ENCODE measurements at places on chromosomes 1 and 21.

GRCh38 chr1:6130036-6130435 lies 50.1 kb downstream of the CHD5 start:
- no peak for DNase-seq

DNA sequence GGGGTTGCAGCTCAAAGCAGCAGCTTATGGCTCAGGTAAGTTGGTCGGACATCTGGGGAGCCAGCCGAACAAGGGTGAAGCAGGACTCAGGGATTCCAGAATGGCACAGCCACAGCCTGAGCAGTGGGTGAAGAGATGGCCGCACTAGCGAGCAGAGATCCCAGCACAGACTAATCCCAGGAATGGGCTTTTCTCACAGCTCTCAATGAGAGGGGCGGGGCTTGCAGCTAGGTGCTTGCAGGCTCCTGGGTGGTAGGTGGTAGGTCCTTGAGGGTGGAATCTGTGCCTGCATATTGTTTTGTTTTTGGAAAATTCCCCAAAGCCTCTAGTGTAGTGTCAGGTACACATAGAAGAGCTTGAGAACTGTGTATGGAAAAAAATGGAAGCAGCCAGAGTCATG lies 9.0 kb downstream of the KIAA0040 start:
- no peak for DNase-seq

DNA sequence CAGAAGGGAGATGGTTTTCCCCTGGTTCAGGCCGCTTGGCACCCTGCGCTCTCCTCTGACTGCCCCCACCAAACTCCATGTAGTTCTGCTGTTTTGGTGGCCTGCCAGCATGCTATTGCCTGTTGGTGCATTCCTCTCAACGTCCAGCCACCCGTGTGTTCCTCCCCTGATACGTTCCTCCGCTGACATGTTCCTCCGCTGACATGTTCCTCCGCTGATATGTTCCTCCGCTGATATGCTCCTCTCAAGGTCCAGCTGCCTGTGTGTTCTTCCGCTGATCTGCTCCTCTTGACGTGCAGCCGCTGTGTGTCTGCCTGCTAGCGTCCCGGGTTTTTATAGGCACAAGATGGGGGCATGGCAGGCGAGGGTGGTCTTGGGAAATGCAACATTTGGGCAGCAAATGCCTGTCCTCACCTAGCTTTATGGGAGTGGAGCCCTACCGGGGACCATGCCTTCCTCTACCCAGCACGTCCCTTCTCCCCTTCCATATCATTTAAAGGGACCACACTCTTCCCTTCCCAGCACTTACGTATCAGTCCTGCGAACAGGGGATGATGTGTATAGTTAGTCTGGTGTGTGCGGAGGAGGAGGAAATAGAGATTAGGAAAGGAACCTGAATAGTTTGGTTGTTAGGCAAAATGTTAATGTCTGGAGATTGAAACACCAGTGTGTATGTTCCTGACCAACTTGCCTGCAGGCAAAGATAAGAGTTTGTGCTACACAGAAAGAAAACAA lies 40.6 kb upstream of the PLA2G5 start:
- no peak for DNase-seq

GRCh38 chr1:59045636-59046035 lies 251.3 kb upstream of the FGGY start:
- no peak for DNase-seq

- no peak for DNase-seq
Observed at GRCh38 chr21:20617130-20617529, 381.1 kb upstream of the NCAM2 start.

DNA sequence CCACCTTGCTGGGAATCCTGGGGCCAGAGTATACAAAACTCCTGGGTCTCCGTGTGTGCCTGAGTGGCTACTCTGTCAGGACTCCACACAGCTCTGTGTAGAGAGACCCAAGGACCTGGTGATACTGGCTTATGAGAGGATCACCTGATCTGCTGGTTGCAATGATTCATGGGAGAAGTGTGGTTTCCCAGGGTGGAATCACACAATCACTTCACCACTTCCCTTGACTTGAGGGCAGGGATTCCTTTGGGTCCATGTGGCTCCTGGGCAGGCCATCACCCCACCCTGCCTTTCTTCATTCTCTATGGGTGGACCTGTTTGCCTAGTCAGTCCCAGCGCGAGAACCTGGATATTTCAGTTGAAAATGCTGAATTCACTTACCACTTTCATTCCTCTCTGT lies 13.3 kb downstream of the PRSS38 start:
- no peak for DNase-seq

- DNase-seq, result no peak
Observed at GRCh38 chr1:244802041-244802440, 33.4 kb upstream of the COX20 start.

DNA sequence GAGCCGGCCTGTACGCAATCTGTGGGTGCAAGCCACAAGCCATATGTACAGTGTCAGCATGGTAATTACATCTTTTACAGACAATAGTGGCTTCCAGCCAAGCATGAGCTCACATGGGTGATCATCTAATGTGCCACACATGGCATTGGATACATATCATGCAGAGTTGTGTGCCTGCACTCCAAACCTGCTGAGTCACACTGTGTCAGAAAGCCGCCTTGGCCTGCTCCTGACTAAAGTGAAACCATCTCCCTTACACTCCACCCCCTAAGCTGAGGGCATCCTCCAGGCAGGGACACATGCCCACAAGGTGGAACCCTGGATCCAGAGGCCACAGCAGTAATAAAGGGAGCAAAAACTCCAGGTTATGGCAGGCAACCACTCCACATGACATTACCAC lies 72.5 kb downstream of the KCNT2 start:
- no peak for DNase-seq

- DNase-seq, result no peak
Observed at GRCh38 chr1:41983451-41983850, 64.7 kb upstream of the HIVEP3 start.

GRCh38 chr1:223244366-223245103 lies 101.5 kb upstream of the TLR5 start:
- no peak for DNase-seq

All from GM19239 (cell line).